ENCODE measurements at places on chromosomes 3 and 15.

GRCh38 chr3:160472344-160472743 lies 22.8 kb upstream of the TRIM59 start:
- no peak for DNase-seq

- DNase-seq = no peak
These were observed 17.5 kb downstream of the NOX5 start for GRCh38 chr15:69032031-69032430.

GRCh38 chr15:67495585-67495984 lies 25.3 kb upstream of the C15orf61 start:
- no peak for DNase-seq

- DNase-seq = no peak
These were observed 82.2 kb downstream of the LRRC3B start for GRCh38 chr3:26704736-26705135.

DNA sequence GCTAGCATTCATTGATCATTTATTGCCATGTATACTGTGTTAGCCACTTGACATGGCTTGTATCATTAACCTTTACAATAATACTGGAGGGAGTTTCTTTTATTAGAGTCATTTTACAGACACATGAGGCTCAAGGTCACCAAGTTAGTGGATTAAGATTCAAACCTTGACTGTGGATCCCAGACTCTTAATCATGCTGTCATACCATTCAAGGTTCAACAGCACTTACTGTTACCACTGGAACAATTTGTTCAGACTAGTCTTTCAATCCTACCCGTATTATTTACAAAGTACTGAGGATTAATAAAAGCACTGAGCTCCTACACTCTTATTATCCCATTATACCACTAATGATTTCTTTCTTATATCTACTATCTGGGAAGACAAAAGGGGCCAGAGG lies 1.2 kb downstream of the COX17 start:
- DNase-seq = no peak

- no peak for DNase-seq
These were observed 103.5 kb downstream of the ASB7 start for GRCh38 chr15:100705841-100706240.
